AML-193 (cell line): ENCODE measurements at places on chromosomes 7 and 10.

DNA sequence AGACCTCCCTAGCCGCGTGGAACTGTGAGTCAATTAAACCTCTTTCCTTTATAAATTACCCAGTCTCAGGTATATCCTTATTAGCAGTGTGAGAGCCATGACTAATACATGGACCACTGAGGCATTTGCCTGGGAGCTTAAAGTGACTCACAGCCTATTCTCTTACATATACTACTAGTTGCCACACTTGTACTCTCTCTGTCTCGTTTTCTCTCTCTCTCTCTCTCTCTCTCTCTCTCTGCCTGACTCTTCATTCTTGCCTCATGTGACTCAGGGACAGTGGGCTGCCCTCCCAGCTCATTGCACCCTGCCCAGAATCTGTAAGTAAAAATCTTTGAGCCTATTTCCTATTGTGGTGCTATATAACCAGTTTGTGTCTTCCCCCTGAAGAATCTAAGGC is 238.5 kb upstream of the MAGI2 start:
- no peak for DNase-seq

- no peak for DNase-seq
Observed at GRCh38 chr7:69272101-69272500, 326.2 kb upstream of the AUTS2 start.

GRCh38 chr7:33937871-33938270 is 32.5 kb downstream of the BMPER start:
- no peak for DNase-seq

DNA sequence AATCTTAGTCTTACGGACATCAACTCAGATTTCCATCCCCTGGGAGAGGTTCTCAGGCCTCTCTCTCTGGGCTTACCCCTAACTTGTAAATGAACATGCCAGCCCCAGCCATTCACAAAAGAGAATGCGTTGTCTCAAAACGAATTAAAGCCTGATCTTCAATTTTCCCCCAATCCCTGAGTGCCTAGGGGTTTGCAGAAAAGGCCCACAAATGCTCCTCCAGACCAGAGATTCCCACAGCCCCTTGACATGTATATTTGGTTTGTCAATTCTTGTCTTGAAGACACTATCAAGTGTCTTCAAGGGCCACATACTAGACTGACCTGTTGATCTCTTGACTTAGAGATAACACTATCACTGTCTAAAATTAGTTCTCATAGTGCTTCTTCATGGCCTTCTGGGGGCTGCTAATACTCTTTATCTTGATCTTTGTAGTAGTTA is 11.9 kb upstream of the HOXA13 start:
- DNase-seq: no peak

DNA sequence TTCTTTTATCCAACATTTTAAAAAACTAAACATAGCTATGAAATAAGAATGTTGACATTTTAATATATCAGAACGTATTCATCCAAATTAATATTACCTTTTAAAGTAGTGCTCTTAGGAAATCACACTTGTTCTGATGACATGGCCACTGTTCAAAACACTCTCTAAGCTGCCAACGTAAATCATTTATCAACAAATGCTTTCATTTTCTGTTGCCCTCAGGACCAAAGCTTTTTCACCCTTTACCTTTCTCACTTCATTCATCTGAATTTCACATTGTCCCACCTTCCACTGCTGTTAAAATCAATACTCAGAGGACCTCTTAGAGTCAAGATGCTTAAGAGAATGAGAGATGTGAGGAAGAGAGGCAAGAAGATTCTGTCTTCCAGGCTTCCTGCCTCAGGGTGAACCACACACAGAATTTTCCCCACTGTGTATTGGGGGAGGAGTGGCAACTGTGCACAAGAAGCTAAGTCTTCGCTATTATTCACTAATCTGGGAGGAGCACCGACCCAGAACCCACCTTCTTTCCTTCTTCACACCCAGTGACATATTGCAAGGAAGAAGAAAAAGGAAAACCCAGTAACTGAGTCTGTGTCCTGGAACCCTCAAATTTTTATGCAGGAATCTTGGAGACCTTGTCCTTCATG is 21.0 kb downstream of the HIBADH start:
- no peak for DNase-seq

DNA sequence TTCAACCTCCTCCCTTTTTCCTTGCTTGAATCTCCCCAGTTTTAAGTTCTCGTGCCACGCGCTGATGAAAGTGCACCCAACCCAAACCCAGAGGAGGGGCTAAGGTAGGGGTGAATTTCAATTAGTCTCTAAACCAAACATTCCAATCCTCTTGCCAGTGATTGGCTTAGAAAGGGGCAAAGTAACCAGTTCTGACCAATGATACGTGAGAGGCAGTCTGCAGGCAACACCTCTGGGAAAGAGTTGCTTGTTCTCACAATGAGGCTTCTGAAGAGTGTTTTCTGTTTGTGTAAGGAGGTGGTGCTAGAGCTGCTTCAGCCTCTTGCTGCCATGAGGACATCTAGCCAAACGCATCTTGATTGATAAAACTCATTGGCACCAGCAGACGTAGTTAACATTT is 21.8 kb downstream of the SLC35G1 start:
- no peak for DNase-seq

DNA sequence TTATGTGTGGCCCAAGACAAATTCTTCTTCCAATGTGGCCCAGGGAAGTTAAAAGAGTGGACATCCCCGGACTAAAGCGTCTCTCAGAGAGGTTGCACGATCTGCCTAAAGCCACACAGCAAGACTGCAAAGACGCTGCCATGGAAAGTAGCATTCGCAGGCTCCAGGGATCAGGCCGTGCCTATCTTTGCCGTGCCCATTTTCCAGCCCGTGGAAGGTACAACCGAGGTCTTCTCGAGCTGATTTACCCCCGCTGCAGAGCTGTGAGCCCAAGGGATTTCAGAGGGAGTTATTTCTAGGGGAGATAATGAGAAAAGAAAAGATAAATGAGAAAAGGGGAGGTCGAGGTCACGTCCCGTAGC is 1.0 kb upstream of the NYAP1 start:
- DNase-seq: no peak

- DNase-seq: no peak
Observed at GRCh38 chr10:49054753-49055152, 60.6 kb downstream of the VSTM4 start.

GRCh38 chr7:158672975-158673374 is 31.6 kb downstream of the NCAPG2 start:
- no peak for DNase-seq

- DNase-seq: no peak
Observed at GRCh38 chr10:31838065-31838464, 90.6 kb downstream of the ARHGAP12 start.

DNA sequence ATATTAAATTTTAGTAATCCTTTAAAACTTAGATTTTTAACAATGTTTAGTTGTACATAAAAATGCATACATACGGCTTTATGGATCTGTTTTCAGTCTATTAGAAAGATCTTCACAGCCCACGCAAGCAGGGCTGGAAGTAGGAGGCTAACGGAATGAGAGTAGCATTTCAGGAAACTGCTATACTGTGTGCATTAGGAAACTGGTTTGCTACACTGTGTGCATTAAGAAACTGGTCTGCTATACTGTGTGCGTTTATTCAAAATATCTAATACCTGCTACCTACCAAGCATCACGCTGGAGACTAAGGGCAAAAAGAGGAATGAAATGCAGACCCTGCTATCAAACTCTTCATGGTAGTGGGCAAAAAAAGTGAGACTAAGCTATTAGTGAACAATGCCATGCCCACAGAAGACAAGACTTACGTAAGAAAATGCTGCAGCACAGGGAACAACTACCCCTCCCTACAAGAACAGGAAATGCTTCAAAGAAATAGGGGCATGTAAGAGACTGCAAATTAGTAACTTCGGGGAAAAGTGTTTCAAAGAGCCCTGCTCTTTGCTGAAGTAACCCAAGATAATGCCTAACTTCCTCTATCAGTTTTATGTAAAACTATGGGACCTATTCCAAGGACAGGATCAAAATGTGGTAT is 11.3 kb downstream of the RAB11FIP2 start:
- peak; percentile 86 for DNase-seq

DNA sequence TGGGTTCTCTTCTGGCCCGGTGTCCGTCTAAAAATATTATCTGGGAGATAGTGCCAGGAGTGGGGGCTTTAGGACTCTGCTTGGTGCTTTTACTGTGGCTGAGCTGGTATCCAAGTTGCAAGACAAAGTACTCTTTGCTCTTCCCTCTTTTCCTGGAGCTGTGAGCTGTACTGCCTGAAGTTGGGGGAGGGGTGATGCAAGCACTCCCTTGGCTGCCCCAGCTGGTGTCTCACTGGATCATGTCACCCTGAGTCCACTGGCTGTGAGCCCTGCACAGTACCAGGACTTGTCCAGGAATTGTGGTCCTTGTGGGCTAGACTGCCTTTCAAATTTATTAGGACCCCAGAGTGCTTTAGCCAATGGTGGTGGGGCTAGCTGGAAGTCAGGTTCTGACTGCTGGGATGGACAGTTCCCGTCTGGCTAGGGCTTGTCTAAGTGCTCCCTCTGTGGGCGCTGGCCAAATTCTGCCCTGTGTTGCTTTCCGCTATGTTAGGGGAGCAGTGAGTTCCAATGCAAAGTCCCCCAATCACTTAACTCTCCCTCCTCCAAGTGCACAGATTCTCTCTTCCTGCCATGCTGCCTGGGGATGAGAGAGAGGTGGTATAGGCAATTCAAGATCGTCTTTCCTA is 13.1 kb downstream of the CC2D2B start:
- no peak for DNase-seq

DNA sequence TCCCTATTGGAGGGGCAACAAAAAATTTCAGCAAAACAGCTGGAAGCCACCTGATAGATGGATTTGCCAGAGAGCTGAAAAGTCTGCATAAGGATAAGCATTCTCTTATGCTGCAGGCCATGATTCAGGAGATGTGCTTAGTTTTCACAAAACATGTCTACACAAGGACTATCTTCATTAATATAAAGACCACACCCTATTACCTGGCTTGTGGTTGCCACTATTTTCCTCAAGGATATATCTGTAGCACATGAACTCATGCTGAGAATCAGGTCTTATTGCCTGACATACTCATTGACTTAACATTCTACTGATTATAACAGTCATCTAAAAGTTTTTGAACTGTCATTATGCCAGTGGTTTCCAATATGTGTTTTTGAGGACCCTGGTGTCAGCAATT is 7.1 kb upstream of the COL17A1 start:
- no peak for DNase-seq

- DNase-seq: no peak
Observed at GRCh38 chr7:18558910-18559309, 63.4 kb downstream of the HDAC9 start.

- no peak for DNase-seq
Observed at GRCh38 chr7:49483142-49483541, 290.3 kb upstream of the VWC2 start.

- no peak for DNase-seq
Observed at GRCh38 chr10:34581801-34582532, 233.1 kb downstream of the PARD3 start.

DNA sequence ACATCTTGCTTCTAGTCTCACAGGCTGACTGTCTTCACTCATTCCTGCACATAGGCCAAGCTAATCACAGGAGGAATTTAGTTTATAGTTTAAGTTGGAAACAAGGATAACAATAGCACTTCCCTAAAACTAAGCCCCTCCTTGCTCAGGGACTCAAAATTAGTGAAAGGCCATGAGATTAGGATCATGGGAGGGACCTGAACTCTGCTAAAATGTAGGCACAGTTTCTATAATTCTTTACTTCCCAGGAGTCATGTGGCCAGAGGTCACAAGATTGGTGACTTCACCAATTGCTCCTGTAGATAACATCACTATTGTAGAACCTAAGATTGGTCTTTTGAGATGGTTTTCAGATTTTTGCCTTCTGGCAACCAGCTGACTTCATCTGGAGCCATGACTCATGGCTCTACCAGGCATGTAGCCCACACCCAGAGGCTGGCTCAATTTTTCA is 14.8 kb upstream of the UPP1 start:
- DNase-seq: no peak

DNA sequence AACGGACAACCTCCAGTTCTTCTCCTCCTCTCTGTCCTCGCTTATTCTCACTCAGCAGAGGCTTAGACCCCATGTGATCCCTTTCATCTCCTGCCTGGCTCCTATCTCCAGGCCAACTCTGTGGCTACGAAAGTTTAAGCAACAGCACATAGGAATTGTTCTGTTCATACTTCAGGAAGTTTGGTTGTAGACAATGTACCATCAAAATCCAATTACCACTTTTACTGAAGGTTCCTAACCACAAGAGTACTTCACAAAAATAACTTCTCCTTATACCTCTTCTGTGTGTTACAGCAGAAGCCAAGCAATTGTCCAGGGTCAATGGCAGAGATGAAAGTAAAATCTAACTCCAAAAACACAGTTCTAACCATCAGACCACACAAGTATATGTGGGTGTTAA is 80.0 kb downstream of the SLC25A13 start:
- peak; percentile 17 for DNase-seq

DNA sequence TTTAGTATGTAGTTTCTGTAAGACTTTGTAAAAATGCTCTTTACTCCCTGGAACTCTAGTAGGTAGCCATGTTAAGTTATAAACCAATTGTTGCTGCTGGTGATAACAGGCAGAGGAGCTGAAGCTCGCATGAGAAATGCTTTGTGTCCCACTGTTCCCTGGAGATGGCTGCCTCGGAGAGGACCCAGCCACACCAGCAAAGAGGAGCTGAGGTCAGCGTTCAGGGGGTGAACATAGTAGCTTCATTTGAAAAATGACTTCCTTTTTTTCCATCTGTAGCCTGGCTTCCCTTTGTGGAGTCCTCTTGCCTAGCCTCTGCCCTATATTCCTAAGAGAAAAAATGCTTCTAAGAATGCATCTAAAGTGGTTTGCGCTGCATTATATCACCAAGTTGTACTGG is 20.3 kb downstream of the CELF2 start:
- DNase-seq: no peak

GRCh38 chr7:19095353-19095860 is 22.0 kb downstream of the TWIST1 start:
- no peak for DNase-seq

- DNase-seq: no peak
Observed at GRCh38 chr10:100100651-100101184, 19.0 kb upstream of the CPN1 start.

DNA sequence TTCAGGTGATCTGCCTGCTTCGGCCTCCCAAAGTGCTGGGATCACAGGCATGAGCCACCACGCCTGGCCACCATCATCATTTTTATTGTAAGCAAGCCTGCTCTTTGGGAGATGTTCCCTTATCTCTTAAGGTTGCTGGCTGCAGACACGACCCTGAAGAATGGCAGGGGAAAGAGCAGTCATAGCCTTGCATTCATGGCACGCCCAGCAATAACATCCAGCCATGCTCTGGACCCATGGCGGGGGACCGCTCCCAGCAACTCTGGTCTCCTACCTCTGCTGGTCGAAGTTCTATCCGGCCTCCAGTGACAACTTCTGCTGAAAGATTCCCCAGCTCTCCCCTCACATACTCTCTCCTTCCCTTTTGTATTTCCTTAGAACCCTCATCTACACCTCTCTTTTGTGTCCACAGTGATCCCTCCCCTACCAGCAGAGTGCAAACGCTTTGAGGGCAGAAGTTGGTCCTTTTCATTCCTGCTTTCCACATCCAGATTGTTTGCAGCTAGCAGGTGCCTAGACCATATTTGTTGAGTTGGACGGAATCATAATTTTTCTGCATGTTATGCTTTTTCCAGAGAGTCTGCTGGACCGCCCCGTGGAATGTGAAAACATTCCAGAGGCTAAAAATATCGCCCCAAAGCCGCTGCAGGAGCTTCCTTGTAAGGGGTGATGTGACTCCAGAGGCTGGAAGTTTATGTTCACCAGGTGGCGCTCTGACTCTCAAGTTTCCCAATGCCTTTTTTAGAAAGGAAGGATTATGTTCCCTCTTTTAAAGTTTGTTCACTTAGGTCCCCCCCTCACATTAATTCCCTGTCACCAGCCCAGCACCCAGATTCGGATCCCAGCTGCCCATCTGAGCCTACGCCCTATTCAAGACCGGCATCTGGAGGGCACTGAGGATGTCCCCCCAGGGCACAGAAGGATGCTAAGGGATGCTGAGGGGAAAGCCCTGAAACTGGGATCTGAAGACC is 4.3 kb upstream of the MARVELD1 start:
- DNase-seq: peak; percentile 70
